Glutamatergic neuron (in vitro differentiated cells): ENCODE measurements at places on chromosomes 3 and 15.

DNA sequence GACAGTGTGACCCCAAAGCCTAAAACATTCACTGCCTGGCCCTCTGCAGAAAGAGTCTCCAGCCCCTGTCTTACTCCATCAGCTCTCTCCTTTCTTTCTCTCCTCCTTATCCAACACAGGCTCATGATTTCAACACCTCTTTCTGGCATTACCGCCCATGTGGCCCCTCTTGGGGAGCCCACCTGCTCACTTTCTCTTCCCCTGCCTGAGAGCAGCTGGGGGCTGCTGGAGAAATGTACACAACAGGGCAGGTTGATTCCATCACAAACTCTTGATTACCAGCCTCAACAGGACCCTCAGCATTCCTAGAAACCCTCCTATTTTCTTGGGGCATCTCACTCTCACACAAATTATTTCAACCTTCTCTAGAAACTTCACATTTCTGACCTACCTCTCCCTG lies 98.3 kb downstream of the ABHD5 start:
- DNase-seq, result no peak

- peak; percentile 75 for DNase-seq
Observed at GRCh38 chr15:33292717-33293307, 18.0 kb upstream of the RYR3 start.

DNA sequence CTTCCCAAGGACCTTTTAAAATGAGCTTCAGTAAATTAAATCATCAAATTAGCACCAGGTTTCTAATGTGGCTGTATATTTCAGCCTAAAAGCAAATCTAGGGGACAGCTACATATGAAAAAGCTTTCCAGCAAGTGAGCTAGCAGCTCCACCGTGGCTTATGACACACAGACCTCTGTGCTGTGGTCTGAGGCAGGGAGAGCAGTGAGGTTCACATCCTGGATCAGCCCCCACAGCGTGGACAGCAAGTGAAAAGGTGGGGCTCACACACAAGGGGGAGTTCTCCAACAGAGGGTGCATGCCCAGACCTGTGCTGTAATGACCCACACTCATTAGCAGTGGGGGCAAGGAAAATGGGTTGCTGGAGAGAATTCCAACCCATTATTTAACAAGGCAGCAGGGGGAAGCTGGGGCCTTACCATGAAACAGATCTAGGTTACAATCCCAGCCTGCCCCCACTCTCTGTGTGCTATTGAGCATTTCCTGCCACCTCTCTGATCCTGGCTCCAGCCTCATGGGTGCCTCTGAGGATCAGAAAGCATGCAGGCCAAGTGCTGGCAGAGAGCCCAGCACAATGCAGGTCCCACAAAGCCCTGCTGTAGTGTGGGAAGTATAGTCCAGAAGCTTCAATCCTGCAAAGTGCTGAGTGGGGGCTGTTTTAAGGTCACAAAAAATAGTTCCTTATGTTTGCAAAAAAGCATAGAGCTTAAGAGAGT lies 48.2 kb downstream of the RASGRF1 start:
- DNase-seq, result no peak

GRCh38 chr3:188342991-188343732 lies 189.2 kb downstream of the LPP start:
- DNase-seq, result no peak

DNA sequence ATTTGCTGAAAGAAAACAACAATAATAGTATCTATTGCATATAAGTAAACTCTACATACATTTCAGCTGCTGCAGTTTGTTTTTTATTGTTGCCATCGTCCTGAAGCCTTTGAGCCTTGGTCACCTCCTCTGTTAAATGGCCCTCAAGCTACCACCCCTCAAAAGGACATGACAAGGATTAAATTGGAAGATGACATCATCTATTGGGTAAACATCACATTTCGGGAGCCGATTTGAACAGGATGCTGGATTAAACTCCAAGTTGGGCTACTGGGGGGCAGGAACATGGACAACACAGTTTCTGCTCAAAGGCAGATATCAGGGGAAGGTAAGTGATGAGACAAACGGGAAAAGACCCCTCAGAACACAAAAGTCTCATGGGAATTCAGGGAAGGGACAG lies 92.3 kb upstream of the ATP2B2 start:
- DNase-seq, result no peak

DNA sequence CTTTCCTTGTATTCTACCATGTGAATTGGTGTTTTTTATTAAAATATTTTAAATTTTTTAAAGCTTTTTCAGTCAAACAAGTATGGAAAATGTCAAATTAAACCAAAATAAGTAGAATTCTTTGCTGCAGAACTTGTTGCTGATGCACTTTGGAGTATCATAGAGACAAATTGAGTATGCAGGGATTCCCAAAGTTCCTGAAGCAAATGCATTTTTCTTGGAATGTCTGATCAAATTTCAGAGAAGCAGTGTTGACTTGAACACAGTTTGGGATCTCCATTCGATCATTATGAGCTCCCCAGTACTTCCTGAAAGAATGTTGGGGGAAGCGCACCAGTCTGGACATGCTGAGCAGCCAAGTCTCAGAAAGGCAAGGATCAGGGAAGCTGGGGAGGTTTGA lies 517.8 kb upstream of the CFAP20DC start:
- DNase-seq, result no peak

- no peak for DNase-seq
Observed at GRCh38 chr3:127480196-127480954, 110.2 kb downstream of the TPRA1 start.

DNA sequence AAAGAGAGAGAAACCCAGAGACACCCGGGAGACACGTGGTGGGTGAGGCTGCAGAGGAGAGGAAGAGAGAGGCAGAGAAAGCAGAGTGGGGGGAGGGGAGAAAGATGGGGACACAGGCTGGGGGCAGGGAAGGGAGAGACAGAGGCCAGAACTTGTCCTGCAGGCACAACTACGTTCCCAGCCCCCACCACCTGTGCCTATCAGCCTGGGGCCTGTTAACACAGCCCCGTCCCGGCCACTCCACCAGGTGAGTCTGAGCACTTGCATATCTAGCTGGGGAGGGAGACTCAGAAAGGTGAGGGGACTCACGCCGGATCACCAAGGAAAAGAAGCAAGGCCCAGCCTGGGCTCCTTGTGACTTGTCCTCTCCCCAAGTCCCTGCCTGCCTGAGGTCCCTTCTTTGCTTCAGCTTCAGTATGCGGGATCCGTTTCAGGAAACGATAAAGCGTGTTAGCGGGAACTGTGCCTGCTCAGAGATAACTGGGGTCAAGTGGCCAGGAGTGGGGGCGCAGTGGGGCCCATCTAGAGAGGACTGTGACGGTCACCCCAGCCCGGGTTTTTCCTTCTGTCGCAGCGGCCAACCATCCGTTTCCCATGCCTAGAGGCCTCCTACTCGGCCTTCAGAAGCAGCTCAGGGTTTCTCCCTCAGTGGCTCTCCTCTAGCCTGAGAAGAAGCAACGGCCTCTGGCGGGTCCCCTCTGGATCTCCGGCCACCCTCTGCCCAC lies 10.3 kb downstream of the LINGO1 start:
- DNase-seq, result no peak

DNA sequence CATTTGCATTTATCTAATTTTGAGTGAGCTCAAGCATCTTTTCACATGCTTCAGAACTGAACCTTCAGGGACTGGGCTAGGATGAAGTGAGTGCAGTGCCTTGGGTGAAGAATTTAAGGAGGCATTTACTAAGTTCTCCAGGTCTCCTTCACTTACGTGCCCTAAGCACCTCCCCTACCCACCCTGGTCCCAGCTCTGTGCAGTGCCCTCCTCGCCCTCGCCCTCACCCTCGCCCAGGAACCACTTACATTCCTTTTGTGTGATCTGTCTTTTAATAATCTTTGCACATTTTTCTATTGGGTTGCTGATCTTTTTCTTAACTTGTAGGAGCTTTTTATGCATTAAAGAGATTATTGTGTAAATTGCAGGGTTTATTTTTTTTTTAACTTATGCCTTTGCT lies 322.6 kb downstream of the THSD4 start:
- DNase-seq, result no peak

- no peak for DNase-seq
Observed at GRCh38 chr15:70742928-70743327, 20.4 kb downstream of the UACA start.

DNA sequence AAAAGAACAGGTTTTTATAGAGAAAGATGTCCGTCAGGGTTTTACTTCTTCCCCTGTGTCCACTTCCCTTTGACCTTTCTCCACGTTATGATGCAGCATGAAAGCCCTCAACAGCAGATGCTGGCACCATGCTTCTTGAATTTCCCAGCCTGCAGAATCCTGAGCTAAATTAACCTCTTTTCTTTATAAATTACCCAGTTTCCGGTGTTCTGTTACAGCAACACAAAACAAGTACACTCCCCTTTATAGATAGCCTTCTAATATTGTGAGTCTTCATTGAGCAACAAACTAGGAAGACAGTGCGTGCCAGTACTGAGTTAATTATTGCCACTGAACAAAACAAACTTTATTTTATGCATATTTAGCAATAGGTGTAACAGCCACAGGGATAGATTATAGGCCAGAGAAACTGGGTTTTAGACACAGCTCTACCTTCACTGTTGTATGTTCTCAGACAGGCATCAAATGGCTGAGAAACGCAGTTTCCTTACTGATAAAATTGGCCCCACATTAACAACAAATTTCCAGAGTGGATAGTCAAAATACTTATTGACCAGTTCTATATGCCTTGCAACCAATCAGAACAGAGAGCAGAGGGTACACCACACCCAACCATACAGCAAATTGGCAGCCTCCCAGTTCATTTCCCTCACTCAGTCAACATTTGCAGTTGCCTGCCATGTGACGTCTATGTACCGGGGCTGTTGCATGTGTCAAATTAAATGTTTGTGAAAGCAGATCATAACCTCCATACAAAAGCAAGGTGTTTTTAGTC lies 14.4 kb upstream of the TBL1XR1 start:
- no peak for DNase-seq

GRCh38 chr3:158728851-158729250 lies 3.4 kb downstream of the RARRES1 start:
- DNase-seq, result no peak

- DNase-seq, result no peak
Observed at GRCh38 chr15:78049691-78050440, 27.6 kb downstream of the TBC1D2B start.

GRCh38 chr3:9201266-9201665 lies 48.2 kb downstream of the SRGAP3 start:
- peak; percentile 60 for DNase-seq

DNA sequence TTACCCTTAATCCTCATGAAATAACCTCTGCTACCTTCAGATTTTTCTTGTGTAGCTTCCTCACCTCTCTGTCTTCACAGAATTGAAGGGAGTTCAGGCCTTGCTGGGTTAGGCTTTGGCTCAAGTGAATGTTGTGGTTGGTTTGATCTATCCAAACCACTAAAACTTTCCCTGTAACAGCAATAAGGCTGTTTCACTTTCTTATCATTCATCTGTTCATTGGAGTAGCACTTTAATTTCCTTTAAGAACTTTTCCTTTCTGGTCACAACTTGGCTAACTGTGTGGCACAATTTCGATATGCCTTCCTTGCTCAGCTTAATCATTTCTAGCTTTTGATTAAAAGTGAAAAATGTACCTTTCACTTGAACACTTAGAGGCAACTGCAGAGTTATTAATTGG lies 129.8 kb downstream of the NR1I2 start:
- DNase-seq, result no peak

DNA sequence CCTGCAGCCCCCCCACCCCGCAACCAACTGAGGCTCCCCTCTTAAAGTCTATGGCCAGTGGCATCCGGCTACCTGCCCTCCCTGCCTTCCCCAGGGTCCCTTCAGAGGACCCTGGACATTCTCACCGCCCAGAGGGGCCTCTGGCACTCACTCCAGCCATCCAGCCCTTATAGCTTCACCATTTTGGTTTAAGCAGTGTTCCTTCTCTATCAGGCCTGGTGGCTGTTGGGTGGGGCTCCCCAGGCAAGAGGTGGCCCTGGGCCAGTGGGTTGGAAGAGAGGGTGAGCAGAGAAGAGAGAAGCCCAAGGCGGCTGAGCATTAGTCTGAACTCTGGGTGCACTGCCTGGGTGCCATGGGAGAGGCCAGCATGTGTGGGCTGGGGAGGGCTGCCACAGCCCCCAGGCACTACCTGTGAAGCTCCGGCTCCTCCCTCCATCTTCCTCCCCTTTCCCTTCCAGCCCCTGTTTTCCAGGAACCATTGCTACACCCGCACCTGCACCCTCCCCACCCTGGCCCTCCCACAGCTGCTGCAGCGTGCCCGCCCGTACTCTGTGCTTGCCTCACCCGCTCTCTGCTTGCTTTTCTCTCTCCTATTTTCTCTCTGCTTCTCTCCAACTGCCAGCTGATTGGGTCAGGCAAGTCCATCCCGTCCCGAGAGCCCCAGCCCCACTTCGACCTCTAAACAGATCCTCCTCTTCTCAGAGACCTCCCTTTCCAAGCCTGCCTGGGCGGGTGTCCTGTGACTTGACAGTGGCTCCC lies 168.2 kb downstream of the TBC1D2B start:
- no peak for DNase-seq

DNA sequence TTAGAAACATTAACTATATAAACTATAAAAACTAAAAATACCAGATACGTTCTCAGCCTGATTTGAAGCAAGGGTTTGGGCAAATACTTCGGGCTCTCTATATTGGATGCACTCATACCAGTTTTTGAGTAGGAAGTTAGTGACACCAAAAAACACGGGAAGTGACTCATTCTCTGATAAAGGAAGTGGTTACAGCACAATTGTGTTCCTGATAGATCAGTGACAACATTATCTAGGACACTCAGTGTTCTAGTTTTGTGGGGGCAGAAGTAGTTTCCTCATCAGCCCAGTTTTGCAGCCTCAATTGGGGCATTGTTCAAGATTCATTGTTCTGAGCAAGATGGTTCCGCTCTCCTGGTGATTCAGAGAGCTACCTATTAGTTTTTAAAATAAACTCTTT lies 469.6 kb upstream of the DPPA4 start:
- no peak for DNase-seq

DNA sequence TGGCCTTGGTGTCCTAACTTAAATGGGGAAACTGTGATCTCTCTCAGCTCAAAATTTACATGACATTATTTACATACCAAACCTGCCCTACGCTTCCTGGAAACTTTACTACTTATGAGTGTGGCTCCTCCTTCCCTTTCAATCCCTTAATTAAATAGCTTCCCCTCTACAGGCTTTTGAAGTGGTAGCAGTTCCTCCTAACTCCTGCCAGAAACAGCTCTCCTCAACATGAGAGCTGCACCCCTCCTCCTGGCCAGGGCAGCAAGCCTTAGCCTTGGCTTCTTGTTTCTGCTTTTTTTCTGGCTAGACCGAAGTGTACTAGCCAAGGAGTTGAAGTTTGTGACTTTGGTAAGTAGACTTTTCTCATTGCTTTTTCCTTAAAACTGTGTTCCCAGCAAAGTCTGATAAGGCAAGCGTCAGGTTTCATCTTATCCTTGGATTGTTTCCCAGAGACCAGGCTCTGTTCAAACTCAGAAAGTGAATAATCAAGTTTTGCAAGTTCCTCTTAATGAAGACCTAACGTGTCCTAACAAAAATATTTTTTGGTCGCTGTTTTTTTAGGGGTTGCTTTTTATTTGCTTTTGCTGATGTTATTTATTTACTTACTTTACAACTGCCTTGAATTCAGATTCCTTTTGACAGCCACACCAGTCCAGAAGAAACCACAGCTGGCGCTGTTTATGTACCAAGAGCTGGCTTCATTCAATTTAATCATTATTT lies at the start of gene ACP3:
Gene ACP3 (plus strand): TSS at position 179 of the 720 bp plus-strand sequence. CDS start 50 bp downstream, at position 229.
- DNase-seq, result no peak
